ENCODE measurements at places on chromosomes 2 and 18. TPM values are rescaled to one million over a fixed set of nuclear protein-coding genes. Genes with fewer than 3 reads are reported as not detected.

Gene UBXN4
- total RNA-seq, result 76.4 TPM

Gene SERPINB12
- not detected for total RNA-seq

Gene PCBP1
- 221 TPM for total RNA-seq

Gene TCF7L1
- 35.0 TPM for total RNA-seq

Gene RNU2-63P
- 2.7 TPM for total RNA-seq

Gene LBH
- 96.6 TPM for total RNA-seq

Gene VSNL1
- total RNA-seq, result not detected

Gene PSMA8
- not detected for total RNA-seq

Gene OTOS
- total RNA-seq, result not detected

Gene TXNDC2
- 0.28 TPM for total RNA-seq

Gene TCF23
- not detected for total RNA-seq

Gene RAX
- not detected for total RNA-seq

Gene GKN1
- 0.37 TPM for total RNA-seq

Gene GPR45
- total RNA-seq, result not detected

Gene KCNE4
- 22.3 TPM for total RNA-seq
